Activated T-cell treated with anti-CD3 and anti-CD28 coated beads, Interleukin-2, amount 50 U/mL, for 4 hours (primary cell): ENCODE measurements at places on chromosomes 5 and 9. TPM values are rescaled to one million over a fixed set of nuclear protein-coding genes. Genes with fewer than 3 reads are reported as not detected.

DNA sequence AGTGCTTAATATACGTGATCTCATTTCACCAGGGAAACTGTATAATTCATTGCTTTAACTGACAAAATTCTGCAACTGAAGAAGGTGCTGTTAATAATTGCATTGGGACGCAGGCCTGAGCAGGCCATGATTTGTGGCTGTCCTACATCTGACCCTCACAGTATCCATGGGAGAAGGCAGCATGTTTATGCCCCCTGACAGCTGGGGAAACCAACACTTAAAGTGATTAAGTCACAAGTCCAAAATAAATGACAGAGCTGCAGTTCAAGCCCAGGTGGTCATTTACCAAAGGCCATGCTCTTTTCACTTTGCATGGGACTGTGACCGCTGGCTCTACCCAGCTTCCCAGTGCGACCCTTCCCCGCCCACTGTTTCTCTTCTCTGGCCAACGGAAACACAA, 30.5 kb upstream of the KCNMB1 start:
- DNase-seq: no peak

DNA sequence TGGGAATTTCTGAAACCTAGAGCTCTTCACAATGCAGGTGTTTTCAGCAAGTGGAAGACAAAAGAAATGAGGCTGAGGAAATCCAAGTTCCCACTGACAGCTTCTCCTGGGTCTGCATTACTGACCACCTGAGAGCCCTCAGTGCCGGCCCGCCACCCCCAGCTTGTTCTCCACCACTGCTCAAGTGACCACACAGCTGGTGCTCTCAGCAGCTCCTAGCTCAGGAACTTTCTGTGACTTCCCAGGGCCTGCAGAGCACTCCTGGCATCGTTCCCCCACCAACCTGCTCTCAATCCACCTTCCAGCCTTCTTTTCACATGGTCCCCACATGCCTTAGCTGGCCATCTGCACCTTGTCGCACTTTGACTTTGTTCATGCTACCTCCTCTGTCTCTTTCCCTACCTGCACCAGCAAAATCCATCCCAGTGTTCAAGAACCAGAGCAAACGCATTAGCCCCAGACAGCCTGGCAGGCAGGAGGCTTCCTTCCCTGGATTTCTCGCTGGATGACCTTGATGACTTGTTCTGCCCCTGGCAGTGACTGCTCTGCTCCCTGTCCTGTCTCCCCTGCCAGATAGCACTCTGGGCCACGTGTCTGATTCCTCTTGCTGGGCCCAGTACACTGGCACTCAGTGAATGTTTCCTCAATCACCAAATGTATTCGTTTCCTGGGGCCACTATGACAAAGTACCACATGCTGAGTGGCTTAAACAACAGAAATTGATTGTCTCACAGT, 35.1 kb upstream of the NANS start:
- no peak for DNase-seq

Gene LCN12
- total RNA-seq: 1.2 TPM

DNA sequence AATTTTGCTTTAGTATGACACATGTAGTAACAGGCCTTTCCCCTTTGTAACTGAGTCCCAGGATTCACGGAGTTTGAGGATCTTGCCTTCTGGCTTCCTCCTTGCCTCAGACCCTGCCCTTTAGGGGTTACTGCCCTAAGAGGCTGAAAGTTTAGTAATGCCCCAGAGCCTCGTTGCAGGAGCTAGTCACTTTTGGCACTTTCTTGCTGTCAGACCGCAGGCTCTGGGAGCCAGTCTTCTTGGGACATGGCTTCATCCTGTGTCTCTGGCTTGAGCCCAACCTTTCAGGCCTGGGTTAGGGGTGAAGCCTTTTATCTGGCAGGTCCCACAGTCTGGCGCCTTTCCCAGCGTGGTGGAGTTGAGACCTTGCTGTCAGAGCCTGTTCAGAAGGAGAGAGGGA, 185.6 kb upstream of the DMRT1 start:
- DNase-seq: no peak

Gene IL13
- 26.9 TPM for total RNA-seq

DNA sequence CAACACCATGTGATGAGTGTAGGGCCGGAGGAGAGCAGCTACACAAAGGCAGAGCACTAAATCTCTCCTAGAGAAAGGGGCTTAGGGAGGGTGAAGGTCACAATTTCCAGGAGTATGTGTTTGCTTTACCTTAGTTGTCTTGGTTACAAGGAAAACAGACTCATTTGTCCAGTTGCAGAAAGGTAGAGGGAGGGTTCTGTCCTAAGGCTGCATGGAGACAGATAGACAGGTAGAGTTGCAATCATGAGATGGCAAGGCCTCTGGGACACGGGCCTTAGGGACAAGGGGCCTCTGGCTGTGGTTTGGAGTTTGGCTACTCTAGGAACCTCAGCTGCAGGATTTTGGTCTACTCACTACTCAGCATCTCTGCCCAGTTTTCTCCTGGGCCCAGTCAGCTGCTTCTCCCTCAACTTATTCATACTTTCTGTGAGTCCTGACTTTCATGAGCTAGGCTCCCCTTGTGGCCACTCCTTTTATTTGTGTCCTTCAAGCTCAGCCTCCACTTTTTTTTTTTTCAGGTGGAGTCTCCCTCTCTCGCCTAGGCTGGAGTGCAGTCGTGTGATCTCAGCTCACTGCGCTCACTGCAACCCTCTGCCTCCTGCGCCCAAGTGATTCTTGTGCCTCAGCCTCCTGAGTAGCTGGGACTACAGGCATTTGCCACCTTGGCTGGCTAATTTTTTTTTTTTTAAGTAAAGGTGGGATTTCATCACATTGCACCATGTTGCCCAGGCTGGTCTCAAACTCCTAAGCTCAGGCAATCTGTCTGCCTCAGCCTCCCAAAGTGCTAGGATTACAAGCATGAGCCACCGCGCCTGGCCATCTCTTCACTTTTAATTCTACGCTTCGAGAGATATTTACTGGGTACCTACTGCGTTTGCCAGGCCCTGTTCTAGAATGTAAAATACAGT, 76.6 kb downstream of the PTPDC1 start:
- DNase-seq: no peak

DNA sequence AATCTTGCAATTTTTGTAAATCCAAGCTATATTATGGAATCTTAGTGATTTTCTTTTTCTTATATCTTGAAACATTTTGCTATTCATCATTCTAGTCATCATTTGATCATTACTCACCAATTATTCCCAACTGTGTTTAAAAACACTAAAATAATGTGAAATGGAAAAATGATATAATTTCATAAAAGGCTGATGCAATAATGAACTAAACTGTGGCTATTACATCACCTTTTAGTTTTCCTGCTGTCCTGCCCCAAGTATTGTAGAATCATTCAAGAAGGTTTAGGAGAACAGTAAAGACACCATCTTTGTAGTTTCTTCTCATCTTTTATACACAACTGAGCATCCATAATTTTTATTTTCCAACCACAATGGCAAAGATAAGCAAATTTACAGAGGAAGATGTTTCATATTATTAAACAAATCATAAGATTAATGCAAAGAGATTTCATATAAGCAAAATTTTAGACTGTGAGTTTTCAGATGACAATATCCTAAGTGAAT, 431.0 kb upstream of the SLC30A5 start:
- no peak for DNase-seq

DNA sequence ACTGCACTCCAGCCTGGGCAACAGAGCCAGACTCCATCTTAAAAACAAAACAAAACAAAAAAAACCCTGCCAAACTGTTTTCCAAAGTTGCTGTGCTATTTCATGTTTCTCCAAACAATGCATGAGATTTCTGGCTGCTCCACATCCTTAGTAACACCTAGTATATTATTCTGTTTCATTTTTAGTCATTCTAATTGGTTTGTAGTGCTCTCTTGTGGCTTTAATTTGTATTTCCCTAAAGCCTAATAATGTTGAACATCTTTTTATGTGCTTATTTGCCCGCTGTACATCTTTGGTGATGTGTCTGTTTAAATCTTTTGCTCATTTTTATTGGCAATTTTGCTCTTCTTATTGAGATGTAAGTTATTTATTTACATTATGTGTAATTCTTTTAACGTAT, 18.4 kb upstream of the TTC1 start:
- no peak for DNase-seq

Gene SPINK6
- total RNA-seq: not detected

GRCh38 chr9:123081824-123082223, 48.4 kb downstream of the GPR21 start:
- DNase-seq: no peak

DNA sequence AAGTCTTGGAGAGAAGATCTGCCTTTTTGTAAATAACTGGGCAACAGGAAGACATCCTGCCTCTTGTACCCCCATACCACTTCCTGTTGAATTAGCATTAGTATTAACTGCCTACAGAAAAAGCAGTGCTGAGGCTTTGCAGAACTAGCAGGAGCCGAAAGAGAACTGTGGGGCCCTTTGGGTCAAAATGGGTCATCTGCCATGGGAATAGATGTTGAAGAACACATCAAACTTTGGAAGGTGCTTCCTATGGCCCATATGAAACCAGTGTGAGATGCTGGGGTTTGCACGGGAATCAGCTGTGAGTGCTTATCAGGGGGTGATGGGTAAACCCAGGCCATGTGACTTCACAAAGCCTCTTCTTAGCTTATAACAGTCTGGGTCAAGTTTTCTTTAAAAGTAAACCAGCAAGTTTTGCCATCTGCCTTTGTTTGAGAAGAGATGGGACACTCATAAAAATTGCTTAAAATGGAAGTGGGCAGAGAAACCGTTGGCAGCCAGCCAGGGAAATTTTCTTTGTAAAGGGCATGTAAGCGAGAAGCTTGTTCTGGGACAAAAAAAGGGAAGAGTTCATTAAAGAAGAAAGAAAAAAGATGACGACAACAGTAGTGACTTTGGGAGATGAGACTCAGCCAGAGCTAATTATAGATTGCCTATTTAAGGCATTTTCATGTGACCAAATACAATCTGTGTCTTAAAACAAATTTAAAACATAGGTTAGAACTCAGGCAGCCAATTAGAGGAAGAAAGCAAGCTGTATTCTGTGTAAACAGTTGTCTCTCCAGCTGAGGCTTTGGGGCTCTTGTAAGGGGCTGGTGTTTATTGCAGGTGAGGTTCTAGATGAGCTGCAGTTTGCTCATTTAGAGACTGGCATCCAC, 4.4 kb downstream of the SLC25A25 start:
- peak; percentile 59 for DNase-seq

- no peak for DNase-seq
Measured at GRCh38 chr5:136006761-136007251, 22.0 kb upstream of the TGFBI start.

Gene ZNF454
- not detected for total RNA-seq

GRCh38 chr5:93281980-93282772, 298.8 kb downstream of the NR2F1-AS1 start:
- no peak for DNase-seq

Gene TMED7
- total RNA-seq: 62.6 TPM

GRCh38 chr9:135975834-135976233, 14.7 kb upstream of the UBAC1 start:
- no peak for DNase-seq

DNA sequence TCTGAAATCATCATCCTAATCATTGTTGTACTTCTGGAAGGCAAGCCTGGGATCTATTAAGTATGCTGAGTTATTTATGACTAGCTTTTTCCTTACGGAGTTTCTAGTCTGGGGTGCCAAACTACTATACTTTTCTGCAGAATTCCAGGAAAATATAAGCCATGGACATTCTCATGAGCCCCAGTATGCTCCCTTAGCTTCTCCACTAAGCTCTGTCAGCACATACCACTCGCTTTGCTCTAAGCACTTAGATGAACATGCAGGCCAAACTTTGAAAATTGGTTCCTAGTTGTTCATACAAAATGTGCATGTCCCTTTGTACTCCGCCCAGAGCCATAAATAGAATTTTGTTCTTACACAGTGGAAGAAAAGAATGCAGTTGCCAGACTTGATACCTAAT, 284.6 kb downstream of the ARRDC3 start:
- no peak for DNase-seq

Gene PCDHB3
- not detected for total RNA-seq

GRCh38 chr5:180642779-180643178, 6.6 kb downstream of the FLT4 start:
- no peak for DNase-seq

DNA sequence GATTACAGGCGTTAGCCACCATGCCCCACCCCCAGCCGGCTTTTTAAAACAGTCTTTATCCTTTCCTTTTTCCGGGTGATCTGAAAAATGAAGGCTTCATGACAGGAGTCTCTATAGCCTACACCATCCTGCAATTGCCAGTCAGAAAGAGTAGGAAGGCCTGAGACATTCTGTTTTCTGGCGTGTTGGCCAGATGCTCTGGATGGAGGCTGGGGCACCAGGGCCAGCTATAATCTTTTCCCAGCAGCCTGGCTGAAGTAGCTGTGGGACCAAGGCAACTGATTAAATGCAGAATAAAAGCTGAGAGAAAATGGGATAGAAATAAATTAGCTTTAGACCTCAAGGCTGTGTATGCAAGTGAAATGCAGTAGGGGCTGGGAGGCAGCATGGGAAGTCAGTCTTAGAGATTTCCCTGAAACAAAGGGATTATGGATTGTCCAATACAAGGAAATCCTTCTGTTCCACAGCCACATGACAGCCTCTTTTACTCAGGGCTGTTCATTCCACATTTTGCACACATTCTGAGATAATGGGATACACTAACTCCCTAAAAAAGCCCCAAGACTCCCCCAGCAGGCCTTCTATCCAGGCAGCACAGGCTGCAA, 116.0 kb upstream of the LRRTM2 start:
- no peak for DNase-seq

Gene IL5
- 17.5 TPM for total RNA-seq

Gene SMIM33
- 0.21 TPM for total RNA-seq

DNA sequence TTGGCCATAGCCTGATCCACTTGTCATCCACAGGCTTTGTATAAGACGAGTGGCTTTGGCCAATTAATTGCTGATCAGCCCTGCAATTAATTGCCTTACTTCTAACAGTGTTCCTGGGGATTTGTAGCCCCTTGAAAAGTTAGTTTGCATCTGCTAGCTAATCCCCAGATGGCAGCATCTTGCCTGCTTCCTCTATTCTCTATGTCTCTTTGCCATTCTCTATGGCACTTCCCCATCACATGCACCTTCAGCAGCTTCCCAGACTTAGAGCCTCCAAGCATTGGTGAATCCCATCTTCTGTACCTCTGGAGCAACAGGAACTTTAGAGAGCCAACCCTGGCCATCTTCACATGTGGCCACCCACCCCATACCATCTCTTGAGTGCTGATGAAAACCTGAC, 197.0 kb upstream of the DMAC1 start:
- no peak for DNase-seq

DNA sequence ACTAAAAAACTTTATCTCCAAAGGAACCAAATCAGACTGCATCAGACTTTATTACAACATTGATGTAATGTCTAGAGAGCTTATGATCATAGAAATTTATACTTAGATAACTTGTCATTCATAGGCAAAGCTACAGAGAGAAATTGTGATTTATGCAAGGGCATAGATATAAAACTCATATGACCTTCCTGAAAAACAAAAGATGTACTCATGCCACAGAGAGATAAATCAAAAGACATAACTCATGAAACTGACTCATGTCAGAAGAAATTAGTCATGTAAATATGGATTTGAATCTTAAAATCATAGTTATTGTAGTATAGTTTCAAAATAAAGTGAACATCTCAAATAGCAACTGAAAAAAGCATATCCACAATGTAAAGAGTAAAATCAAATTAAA, 186.2 kb downstream of the GABBR2 start:
- DNase-seq: no peak

Gene EGR1
- 20.0 TPM for total RNA-seq
